ENCODE measurements at places on chromosomes 7 and 10.

DNA sequence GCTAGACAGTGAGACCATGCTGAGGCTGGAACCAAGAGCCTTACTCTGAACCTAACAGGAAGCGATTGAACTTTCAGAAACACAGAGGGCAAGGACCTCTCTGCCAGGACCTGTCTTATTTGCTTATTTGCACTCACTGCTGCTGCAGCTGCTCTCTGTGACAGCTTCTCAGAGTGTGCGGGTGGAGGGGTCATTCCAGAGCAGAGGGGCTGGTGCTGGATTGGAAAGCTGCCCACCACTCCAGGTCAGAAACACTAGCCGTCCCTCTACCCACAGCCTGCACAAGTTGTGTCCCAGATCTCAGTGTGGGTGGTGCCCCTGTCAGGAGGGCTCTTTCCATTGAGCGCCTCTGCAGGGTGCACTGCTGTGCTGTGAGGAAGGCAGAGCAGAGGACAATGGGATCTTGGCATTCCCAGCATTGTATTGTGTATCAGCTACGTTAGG lies 126.2 kb downstream of the CCNY start:
- no peak for DNase-seq

GRCh38 chr10:23412223-23412622 lies 26.7 kb upstream of the OTUD1 start:
- DNase-seq = no peak

- DNase-seq = peak; percentile 79
These were observed 160.7 kb downstream of the MAD1L1 start for GRCh38 chr7:2072042-2072441.

DNA sequence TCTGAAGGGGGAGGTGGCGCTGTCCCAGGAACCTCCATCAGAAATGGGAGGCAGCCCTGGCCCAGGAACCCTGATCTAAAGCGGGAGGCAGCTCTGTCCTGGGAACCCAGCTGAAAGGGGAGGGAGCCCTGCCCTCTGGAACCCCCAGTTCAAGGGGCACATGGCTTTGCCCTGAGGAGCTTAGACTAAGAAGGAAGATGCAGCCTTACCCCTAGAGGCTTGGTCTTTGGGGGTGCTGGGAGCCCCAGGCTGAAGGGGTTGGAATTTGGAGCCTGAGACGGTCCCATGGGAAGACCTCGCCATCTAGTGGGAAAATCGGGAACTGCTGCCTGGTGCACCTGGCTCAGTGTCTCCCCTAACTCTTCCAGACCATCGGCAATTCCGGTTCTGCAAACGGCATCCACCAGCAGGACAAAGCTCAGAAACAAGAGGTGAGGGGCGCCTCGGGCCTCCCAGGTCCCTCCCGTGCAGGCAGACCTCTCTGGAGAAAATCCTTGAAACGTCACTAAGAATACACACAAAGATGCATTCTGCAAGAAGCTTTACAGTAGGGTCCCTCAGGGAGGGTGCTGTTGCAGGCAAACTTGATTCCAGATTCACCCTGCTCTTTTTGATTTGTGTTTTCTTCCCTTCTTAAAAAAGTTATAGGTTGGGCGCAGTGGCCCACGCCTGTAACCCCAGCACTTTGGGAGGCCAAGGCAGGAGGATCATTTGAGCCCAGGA lies 52.4 kb upstream of the GTF2IRD1 start:
- DNase-seq = peak; percentile 82

GRCh38 chr10:100827819-100828737 lies 82.7 kb downstream of the PAX2 start:
- DNase-seq = peak; percentile 63

DNA sequence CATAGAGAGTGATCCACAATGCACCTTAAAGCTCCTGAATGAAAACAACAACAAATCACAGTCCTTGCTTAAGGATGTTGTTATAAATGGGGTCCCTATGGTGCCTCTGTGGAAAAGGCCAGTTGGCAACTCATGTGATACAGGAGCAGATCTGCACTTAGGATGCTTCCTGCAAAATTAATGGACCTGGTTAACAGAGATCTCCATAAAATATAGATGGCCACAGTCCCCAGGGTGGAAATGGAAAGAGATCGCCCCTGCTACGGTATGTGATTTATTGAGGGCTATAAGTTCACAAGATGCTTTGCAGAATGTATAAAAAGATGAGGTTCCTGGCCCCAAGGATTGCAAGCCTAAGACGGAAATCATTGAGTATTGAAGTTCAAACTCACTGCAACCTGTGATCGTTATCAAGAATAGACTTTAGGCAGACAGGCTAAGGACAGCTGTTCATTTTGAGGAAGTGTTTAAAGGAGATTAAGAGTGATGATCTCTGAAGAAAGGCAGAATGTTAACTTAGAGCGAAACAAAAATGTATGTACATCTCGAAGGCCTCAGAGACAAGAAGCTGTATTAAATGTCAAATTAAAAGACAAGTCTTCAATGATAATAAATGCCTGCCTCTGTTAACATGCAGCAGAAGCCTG lies 174.1 kb upstream of the PLPP4 start:
- no peak for DNase-seq

DNA sequence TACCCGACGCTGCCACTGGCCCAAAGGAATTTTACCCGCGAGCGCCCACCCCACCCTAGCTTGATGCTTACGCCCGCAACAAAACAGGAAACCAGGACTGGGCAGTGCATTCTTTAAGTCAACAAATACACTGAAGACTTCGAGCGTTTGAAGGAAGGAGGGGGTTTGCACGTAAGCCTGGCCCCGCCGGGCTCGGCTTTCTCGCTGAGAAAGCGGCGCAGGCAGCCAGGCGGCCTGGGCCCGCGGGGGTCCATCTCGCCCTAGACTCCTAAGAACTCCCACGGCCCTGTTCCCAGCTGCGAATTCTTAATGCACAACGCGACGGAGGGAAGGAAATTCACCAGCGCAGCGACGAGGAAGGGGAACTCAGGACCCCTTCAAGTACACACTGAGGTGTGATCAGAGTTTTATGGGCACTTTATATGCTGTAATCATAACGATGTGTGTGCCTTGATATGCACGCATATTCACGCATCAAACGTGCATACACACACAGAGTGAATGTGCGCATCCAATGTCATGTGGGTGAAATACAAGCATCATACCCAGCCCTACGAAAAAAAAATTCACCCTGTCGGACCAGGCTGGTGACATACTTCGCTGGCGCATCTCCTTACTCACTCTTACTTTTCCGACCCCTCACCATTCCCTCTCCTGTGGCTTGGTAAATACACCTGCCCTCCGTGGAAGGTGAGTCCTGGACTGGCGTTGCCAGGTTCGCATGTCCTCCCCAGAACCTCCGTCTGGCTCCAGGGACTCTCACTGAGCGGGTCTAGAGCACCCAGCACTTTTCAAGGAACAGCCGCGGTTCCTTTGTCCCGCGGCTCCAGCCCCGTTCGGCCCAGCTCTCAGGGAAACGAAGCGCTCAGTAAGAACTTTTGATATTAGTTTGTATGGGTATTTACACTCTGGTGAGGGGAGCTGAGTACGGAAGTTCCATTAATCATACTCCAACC lies 5.7 kb upstream of the HOXA13 start:
- DNase-seq = peak; percentile 45

DNA sequence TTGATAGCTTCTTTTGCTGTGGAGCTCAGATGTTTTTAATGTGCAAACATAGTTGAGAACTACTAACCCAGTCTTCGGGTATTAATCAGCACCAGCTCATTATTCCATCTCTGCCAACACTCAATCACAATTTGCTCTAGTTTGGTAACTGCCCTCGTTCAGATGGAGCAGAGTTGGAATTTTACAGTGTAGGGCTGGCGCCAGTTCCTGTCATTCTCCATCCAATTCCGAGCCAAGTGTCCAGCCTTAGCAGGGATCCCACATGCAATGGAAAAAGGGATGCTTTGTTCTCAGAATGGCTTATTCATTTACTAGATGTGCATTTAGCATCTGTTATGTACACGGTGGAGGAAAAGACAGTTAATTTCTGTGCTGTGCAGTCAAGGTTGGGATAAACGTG lies 504.5 kb upstream of the GALNT17 start:
- DNase-seq = no peak

- no peak for DNase-seq
These were observed 26.7 kb upstream of the CYCS start for GRCh38 chr7:25151773-25152172.
